ENCODE measurements at places on chromosomes 3 and 15.

DNA sequence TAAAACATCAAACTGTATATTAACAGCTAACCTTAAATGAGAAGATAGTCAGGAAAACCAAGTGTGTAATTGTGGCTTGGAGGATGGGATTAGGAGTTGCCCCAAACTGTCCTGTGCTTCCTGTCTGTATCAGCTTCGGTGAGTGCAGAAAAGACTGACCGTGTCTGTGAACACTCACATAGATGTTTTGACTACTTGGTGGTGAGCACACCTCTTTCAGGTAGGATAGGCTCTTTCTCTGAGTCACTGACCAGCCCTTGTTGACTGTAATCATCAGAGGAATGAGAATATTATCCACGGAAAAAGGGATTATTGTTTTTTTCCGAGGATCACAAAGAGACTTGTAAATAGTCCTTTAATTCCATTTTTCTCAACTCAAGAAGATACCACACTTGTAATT is 51.5 kb downstream of the GMNC start:
- DNase-seq: no peak

DNA sequence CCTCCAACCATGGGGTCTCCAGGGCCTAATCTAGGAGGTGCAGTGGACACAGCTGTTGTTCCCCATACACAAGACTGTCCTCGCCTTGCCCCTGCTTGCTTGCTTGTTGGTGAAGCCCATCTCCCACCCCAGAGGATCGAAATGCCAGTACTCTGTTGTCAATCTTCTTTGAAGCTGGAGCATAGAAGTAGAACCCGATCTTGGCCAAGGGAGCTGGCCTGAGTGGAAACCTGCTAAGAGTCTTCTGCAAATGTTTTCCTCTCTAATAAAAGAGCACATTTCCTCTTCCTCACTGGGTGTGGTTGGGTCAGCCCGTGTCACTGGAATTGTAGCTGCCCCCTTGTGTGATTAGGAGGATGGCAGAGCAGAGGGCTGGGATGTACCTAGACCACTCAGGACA is 85.4 kb downstream of the HES1 start:
- no peak for DNase-seq

DNA sequence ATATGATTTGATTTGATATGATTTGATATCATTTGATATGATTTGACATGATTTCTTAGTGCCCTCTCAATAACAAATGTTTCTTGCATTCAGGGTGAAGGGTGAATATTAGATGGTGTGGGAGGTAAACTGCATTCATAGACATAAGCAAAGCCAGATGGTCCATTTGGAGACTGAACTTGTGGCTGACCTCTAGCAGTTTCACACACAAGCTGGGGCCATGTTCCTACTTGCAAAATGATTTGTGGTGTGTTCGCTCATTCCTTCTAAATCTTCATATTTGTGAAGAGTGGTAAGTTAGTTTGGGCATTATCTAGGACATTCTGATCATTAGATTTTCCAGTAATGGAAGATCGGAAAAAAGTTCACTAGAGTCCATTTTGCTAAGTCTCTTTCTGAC is 40.5 kb upstream of the CCR4 start:
- peak; percentile 24 for DNase-seq

DNA sequence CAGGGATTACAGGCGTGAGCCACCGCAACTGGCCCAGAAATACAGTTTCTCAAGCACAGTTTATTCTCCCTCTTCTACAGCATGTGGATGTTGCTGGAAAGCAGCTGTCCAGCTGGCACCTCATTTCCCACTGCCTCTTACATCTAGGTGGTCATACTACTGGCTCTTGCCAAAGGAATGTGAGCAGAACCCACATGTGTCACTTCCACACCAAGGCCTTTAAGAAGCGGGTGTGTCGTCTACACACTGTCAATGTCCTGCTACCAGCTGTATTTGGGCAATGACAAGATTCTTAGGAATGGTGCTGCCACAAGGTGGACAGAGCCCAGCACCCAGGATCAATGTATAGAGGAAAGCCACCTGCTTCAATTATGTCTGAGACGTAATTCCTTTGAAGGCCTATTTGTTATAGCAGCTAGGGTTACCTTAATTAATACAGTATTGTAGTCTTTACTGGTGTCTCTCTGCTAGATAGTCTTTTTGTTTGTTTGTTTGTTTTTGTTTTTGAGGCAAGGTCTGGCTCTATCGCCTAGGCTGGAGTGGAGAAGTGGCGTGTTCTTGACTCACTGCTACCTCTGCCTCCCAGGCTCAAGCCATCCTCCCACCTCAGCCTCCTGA is 15.1 kb upstream of the RAB7A start:
- DNase-seq: no peak

DNA sequence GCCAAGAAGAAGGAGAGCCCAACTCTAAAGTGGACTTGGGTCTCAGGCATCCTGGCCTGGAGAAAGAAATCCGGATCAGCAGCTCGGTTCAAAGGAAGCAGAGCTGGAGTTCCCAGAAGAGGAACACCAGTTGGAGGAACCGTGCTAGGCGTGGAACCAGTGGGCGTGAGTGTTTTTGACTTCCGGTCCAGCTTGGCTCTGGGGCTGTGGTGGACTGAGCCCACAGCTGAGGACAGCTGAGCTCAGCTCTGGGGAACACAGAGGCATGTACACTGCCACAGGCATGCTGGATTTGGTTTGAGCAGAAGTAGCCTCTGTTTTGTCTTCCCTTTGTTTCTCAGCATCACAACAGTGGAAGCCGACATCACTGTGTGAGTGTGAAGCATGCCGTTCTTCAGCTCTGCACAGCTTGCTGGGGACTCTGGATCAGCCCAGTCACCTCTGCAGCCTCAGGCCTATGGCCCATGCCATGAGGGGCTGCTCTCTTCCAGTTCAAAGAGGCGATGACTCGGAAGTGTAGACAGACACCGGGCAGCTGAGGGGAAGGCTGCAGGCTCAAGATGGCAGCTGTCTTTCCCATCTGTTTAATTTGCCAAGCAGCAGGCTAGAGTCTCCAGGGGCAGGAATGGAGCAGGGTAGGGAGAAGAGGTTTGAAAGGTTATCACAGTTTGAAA is 185.8 kb upstream of the UBE3A start:
- DNase-seq: no peak

DNA sequence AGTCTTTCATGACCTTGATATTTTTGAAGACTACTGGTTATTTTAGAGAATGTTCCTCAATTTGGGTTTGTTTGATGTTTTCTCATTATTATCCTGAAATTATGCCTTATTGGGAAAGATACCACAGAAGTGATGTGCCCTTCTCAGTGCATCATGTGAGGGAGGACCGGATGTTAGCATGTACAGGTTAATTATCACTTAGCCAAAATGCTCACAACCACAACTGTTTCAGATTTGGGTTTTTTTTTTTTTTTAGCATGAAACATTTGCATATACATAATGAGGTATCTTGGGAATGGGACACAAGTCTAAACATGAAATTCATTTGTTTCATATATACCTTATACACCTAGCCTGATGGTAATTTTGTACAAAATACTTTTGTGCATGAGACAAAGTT is 59.8 kb downstream of the PIK3R4 start:
- no peak for DNase-seq

DNA sequence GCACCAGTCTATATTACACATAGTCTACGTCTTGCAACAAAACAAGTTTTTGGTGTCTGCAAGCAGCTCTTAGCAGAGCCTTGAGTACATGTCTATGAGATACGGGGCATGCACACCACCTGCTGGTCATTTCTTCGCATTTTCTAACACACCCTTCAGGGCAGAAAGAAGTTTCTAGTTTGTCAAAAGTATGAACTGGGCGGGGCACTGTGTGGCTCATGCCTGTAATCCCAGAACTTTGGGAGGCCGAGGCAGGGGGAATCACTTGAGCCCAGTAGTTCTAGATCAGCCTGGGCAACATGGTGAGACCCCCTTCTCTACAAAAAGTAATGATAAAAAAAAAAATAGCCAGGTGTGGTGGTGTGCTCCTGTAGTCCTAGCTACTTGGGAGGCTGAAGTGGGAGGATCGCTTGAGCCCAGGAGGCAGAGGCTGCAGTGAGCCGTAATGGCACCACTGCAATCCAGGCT is 64.2 kb upstream of the ARL8B start:
- peak; percentile 57 for DNase-seq

GRCh38 chr15:101088271-101088670 is 163.6 kb downstream of the CHSY1 start:
- no peak for DNase-seq

DNA sequence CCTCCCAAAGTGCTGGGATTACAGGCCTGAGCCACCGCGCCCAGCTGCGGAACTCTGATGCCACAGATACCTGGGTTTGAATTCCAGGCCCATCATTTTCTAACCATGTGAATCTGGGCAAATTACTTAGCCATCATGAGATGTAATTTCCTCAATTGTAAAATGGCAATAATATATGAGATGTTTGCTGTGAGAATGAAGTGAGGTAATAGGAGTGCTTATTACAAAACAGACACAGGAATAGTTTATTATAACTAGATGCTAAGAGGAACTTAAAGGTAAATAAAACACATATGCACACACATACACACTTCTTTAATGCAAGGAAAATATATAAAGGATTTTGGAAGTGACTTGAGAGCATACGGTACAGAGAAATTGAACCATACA is 64.7 kb upstream of the TNIK start:
- no peak for DNase-seq

GRCh38 chr15:100036015-100036414 is 302.8 kb upstream of the LYSMD4 start:
- DNase-seq: no peak

DNA sequence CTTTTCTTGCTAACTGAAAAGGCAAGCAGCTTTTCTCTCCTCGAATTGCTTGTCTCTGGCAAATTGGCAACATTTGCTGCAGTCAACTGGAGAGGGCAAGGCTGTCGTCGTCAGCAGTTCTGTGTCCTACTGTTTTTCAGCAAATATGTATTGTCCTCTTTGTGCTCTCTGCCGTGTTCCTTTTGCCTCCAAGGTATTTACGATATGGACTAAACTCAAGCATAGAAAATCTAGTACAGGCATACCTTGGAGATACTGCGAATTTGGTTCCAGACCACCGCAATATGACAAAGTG is 558 bp upstream of the SLC30A4 start:
- no peak for DNase-seq

DNA sequence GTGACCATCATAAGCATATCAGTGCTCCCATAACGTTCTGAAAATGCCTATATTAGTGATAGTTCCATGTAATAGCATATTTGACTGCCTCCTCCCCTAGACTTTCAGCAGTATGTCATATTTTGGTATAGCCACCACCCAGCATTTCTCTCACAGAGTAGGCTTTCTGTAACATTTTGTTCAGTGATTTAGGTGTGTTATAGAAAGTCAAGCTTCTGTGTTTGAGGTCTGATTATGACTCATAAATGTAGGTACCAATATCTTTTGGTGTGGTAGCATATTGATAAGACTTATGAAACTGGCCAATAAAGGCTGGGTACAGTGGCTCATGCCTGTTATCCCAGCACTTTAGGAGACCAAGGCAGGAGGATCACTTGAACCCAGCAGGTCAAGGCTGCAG is 34.3 kb upstream of the ZMAT3 start:
- DNase-seq: no peak

- DNase-seq: no peak
These were observed 417.1 kb downstream of the TAFA4 start for GRCh38 chr3:68515237-68515636.

GRCh38 chr3:49998326-49998725 is 58.4 kb downstream of the RBM6 start:
- peak; percentile 4 for DNase-seq

DNA sequence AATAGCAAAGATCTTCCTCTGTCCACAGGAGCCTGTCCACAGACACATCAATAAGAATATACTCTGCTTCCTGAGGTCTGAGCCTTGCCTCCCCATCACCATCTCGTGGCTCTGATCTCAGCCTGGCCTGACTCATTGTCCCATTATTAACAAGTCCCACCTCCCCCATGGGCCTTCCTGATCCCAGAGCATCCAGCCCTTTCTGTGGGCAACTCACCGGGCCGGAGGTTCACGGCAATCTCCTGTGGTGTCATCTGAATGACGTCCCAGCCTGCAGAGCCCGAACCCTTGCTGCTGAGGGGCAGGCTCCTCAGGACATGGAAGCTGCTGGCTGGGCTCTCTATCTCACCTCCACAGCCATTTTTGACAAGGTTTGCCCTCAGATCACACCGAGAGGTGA is 28.1 kb downstream of the ITGB5 start:
- no peak for DNase-seq

GRCh38 chr3:195352895-195353488 is 82.0 kb upstream of the XXYLT1 start:
- DNase-seq: peak; percentile 82

- DNase-seq: no peak
These were observed 397.6 kb upstream of the RGMA start for GRCh38 chr15:93486407-93487117.

DNA sequence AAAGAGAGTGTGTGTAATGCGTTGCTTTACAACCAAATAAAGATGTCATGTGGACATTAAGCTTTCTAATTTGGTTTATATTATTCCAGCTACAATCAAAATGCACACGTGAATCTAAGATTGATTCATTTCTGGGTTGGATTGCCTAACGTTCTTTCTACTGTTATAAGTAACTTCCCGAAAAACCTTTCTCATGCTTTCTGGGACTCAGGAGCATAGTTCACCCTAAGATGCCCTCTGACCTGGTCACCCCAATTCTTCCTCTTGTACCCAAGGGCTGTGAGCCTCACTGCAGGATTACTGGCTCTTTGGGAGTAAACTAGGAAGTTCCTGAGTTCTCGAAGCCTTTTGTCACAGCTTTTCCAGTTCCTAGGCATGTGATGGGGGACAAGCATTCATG is 12.7 kb upstream of the LMCD1 start:
- no peak for DNase-seq

DNA sequence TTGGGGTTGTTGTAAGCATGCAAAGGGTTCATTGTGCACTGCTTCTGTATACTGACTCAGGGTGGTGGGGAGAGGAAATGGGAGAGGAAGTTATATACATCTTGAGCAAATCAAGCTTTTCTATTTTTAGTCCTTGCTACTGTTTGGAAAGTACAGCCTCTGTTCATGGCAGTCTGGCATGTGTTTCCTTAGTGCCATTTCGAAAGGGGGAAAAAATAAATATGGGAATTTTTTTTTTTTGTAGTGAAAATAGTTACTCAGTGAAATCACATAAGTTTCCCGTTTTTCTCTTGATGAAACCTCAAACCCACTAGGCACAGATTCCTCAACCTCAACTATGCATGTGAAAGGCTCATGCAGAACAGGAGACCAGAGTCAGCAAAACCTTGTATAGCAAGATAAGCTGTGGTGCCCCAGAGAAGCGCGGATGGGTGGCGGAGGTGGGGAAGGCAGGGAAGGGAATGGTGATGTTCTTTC is 353.3 kb downstream of the LPP start:
- DNase-seq: peak; percentile 83

DNA sequence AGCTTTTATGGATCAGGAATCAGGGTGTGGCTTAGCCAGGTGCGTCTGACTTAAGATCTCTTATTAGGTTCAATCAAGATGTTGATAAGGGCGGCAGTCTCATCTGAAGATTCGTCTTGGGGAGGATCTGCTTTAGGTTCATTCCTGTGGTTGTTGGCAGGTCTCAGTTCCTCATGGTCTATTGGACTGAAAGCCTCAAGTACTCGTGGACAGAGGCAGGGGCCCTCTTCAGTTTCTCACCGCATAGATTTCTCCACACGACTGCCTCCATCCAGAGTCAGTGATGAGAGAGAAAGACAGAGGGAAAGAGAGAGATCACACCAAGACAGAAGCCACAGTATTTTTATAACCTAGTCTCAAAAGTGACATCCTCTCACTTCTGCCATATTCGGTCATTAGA is 9.4 kb downstream of the MEX3B start:
- no peak for DNase-seq

Data from GM04503 (cell line).